CD8-positive, alpha-beta memory T cell (primary cell): ENCODE measurements at places on chromosomes 11 and 22.

DNA sequence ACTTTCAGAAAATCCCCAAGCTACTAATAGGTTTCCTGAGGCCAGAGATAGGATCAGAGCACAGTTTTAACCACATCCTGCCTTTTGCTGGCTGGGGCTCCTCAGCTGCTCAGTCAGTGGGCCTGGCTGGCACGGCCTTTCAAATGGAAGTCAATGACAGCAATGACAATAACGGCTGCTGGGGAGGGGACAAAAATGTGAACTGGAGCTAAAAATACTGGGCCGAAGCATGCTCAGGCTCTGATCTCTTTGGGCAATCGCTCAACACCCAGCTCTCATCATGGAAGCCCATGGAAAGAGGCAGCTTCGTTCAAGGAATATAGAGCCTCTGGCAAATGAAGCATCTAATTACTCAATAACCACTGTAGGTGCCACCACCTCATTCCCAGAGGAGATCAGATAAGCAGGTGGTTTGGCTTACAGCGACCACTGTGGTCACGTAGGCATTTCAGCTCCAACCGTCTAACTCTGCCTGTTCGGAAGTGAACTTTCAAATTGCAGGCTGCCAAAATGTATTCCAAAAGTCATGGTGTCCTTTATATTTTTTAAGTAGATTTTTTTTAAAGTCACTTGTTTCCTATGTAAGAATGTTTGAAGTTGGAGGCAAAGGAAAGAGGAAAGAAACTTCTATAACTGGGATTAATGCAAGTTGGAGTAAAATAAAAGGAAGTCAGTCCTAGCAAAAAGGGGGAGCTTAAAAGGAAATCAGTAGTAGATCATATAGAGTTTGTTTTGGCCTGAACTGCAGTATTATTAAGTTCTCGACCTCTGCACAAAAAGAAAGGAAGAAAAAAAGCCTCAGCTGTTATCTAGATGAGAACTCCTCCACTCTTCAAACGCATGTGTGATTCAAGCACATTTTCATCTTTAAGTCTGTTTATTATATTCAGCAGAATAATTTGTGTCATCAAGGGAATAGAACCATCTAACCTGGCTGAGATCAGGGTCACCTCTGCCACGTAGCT is 14.1 kb downstream of the WT1 start:
- DNase-seq = peak; percentile 11

- DNase-seq = no peak
Observed at GRCh38 chr22:19533049-19533626, 8.9 kb upstream of the CLDN5 start.

DNA sequence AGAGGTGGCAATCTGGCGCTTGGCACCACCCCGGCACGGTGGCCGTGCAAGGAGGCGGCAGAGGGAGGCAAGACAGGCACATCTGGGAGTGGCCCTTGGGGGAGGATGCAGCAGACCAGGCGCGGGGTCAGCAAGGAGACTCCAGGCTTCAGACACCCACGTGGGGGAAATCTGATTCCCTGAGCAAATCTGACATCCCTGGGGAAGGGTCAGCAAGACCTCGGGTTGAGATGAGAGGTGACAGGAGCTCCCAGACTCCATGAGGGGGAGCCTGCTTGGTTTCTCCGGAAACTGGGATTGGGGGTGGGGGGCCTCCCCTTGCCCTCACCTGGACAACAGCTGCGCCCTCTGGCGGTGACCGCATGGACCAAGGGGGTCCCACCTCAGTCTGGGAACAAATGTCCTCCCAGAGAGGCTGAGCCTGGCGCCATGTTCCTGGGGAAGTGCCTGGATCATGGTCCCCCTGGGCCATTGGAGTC is 4.0 kb upstream of the RCOR2 start:
- DNase-seq = peak; percentile 19

- no peak for DNase-seq
Observed at GRCh38 chr11:47512701-47513100, 40.2 kb downstream of the CELF1 start.

- no peak for DNase-seq
Observed at GRCh38 chr11:18671246-18671645, 27.3 kb upstream of the TMEM86A start.

DNA sequence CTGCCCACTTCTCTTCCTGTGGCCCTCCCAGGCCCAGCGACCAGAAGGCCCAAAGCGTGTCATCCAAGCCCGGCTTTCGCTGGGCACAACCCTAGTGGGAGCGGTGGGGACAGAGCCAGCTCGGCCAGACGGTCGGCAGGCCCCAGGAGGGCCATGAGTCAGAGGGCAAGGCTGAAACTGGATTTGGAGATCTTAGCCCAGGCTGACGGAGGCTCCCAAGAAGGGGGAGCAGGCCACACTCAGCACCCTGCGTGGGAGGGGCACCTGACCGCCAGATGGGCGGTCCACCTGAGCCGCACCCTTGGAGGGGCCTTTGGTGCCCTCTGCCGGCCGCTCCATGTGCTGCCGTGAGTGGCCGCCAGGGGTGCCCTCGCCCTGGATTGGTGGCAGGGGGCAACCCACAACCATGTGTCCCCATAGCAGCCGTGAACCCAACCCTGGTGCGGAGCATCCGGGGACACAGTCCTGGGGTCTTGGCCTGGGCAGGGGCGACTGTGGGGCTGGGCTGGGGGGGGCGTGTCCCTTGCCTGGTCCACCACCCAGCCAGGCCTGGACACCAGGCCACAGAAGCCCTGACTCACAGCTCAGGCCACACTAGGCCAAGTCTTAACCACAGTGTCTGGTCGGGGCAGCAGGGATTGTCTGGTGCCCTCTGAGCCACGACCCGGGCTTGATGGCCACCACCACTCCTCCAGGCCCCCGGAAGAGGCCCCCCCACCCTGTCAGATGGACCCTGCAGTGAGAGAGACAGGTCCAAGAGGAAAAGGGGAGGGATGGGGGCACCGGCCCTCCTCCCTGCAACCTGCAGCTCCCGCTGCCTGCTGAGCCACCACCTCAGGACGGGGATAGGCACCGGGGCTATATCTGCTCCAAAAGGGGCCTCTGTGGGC is 19.2 kb upstream of the TALDO1 start:
- peak; percentile 76 for DNase-seq

DNA sequence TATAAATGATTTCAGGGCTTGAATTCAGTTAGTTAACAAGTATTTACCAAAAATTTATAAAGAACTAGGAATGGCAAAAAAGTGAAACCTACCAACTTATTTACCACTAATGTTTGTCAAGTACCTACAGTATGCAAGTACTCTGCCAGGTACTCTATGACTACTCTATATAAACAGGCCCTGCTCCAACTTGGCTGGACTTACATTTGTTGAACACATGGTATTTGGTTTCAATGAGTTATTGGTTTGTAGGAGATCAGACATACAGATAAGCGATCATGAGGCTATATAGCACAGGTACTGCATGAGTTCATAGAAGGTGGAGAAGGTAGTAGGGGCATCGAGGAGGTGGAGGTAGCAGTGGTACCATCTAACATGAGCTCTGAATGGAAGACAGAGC is 159.9 kb upstream of the PDGFD start:
- no peak for DNase-seq

GRCh38 chr11:34157163-34157562 is 51.7 kb downstream of the NAT10 start:
- peak; percentile 39 for DNase-seq

GRCh38 chr22:23142546-23143105 is 836 bp upstream of the RSPH14 start:
- DNase-seq = no peak

- no peak for DNase-seq
Observed at GRCh38 chr11:65266210-65266609, 4.4 kb downstream of the POLA2 start.

GRCh38 chr22:46122511-46122971 is 27.8 kb upstream of the PPARA start:
- DNase-seq = peak; percentile 66

DNA sequence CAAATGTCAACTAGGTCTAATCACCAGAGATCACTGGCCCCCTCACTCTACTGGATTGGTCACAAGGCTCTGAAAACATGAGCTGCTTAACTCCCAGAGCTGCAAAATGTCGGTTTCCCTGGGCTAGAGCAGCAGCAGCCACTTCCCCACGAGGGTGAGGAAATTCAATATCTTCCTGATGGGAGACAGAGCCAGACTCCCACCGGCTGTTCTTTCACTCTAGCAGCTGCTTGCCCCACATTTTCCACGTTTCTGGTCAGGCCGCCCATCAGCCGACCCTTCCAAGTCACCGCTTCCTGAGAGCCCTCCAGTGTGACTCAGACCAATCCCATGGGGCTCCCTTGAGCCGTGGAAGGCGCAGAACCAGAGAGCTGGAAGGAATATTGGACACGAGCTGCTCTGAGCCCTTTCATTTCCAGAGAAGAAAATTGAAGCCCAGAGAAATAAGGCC is 227.0 kb downstream of the ADAMTS15 start:
- no peak for DNase-seq

DNA sequence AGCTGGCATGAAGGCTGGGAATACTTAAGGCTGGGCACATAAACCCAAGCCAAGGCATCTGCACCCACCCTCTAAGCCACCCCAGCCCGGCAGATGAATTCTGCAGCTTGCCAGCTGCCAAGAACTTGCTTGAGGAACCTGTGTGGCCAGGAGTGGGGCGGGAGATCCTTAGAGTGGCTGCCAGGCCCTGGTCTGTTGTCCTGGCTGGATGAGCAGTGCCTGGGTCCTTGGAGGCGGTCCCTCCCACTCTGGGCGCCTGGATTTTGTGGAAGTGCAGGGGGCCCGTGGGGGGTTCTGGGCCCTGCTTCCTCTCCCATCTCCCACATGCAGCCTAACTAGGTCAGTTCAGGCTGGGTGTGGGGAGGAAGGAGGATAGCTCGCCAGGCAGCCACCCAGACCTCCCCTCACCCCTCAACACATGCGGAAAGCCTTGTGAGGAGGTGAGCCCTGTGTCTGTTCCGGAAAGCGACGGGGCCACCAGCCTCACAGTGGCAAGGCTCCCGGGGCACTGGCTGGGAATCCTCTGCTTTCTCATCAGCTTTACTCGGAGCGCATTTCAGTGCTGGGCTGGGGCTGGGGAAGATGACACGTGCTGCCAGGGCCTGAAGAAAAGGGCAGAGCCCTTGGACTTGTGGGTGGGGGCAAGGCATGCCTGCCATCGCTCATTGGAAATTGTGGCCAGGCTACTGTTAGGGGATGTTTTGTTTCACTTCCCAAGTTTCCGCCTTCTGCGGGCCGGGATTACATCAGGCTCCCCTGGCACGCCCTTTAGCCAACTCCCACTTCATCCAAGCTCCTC is 8.4 kb downstream of the DAGLA start:
- DNase-seq = no peak

DNA sequence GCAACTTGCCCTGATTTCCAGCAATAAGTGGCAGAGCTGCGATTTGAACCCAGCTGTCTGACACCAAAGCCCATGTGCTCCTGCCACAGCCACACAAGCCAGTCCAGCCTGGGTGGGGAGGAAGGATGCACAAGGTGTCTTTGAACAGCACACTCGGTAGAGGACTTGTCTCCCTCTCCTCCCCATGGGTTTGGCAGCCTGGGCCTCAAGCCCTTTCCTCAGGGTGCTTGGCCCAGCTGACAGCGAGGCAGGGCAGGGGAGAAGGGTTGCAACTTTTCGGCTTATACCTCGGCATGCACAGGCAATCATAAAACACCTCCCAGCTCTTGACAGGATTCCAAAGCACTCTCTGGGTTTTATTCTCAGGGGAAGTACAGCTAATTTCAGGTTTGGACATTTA is 19.3 kb downstream of the ASPHD2 start:
- DNase-seq = no peak

DNA sequence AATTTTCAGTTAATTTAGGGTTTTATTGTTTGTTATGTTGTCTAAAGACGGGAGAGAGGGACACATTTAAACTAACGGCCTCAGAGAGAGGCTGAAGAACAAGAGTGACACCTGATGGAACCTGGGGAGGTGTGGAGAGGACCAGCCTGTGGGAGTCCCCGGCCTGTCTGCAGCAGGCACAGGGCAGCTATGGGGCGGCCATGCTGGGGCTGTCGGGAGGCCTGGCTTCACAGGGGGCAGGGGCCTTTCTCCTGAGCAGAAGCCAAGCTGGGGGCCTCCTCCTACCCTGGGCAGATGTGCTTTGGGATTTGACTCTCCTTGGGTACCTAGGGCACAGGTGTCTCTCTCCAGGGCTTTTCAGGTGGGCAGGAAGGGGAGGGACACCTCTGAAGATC is 21.9 kb downstream of the RELT start:
- DNase-seq = no peak

GRCh38 chr11:92739491-92739890 is 230.0 kb upstream of the MTNR1B start:
- DNase-seq = no peak

DNA sequence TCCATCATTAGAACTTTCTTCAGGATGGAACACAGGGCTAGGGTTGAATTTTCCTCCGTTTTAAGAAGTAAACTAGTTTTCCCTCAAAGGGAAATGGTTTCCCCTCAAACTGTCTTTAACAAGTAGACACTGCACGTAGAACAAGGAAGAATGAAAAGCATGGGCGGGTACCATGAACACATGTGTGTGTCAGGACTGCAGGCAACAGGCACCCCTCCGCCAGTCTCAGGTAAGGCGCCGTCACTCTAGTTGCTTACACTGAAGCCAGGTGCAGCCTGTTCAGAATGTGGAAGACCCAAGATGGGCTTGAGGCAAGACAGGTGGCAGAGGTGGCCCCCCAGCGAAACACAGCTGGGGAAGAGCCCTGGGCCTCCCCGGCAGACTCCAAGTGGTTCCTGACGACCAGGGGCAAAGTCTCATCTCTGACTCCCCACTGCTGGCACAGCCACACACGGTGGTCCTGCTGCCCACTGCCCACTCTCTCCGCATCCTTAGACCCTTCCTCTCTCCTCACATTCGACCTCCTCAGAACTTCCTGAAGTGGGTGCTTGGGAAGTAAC is 25.4 kb upstream of the MOB2 start:
- DNase-seq = no peak

DNA sequence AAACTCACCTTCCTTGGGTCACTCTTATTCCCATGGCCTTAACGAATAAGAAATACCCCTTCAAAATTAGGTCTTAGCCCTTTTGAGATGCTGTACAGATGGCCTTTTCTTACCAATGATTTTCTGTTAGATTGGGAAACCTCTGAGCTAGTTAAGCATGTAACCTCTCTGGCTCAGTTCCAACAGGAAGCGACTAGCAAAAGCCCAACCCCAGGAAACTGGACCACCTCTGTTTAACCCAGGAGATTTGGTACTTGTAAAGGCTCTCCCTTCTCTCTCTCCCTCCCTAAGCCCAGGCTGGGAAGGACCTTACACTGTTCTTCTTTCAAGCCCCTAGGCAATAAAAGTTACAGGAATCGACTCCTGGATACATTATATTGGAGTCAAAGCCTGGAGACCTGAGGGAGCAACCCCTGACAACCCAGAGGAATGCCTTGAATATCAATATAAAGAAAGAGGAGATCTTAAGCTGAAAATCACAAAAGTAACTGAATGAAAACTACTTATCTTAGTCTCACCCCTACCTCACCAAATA is 11.7 kb downstream of the APIP start:
- no peak for DNase-seq

GRCh38 chr22:23548501-23549197 is 31.4 kb downstream of the IGLL1 start:
- no peak for DNase-seq

DNA sequence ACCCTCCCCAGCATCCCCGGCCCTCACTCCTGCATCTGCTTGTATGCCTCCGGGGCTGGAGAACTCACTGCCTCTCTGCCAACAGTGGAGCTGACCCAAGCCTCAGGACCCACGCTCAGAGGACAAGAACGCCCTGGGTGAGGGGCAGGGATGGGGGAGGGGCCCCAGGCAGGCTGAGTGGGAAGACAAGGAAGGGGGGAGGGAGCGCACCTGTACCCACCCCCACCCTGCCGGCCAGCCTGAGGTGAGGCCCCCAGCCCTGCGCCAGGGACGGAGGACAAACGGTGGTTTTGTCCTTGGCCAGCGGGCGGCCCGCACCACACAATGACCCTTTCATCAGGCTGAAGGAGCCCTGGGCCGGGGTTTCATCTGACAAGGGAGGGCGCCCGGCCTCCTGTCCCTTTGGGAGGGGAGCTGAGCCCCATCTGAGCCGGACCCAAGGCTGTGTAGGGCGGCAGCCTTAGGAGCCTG is 10.0 kb downstream of the WNT7B start:
- DNase-seq = no peak
